ENCODE measurements at places on chromosomes 12 and 14.

GRCh38 chr14:62053188-62053587 is 291.0 kb downstream of the SNAPC1 start:
- DNase-seq, result no peak

- DNase-seq, result no peak
Measured at GRCh38 chr14:67673451-67673850, 981 bp downstream of the VTI1B start.

- DNase-seq, result no peak
Measured at GRCh38 chr12:43789941-43790340, 16.2 kb downstream of the TWF1 start.

GRCh38 chr12:27293463-27293862 is 39.2 kb upstream of the BMAL2 start:
- no peak for DNase-seq

- peak; percentile 85 for DNase-seq
Measured at GRCh38 chr12:49842519-49843352, at the start of gene BCDIN3D. Gene BCDIN3D (minus strand): TSS chr12:49843106. CDS start chr12:49843087, 19 bp downstream.

GRCh38 chr12:12686472-12686871 is 9.5 kb downstream of the GPR19 start:
- DNase-seq, result no peak

- no peak for DNase-seq
Measured at GRCh38 chr12:103043531-103044486, 86.3 kb downstream of the ASCL1 start.

- no peak for DNase-seq
Measured at GRCh38 chr14:67886191-67886590, 66.6 kb downstream of the RAD51B start.

Measured in anterior cingulate cortex (tissue), 58 donors.